ENCODE measurements at places on chromosomes 6 and 20.

GRCh38 chr20:63877755-63878470 is 12.8 kb downstream of the TPD52L2 start:
- DNase-seq = no peak

DNA sequence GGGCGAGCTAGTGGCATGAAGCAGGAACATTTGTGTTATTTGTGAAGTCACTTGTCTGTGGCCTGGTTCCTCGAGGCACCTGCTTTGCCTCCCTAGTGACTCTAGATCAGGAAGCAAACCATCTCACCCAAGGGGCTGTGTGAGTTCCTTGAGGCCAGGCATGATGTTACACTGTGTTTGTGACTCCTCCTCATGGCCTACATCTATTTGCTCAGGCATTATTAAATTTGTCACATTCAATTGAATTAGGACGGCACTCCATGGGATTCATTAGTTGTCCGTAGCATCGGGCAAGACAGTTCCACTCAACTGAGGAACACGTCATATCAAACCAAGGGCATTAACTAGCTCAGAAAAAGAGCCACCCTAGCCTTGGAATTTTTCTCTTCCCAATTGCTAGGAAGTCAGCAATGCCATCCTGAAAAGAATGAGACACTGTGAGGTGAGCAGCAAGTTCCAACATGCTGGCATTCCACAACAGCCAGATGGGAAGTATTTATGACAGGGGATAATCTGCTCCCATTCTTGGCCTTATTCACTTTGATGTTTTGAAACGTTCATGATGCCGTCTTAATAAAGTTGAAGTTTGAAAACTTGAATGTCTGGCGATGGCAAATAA is 17.2 kb downstream of the TMEM200A start:
- DNase-seq = peak; percentile 63

GRCh38 chr6:111231090-111231459 is 143.8 kb downstream of the SLC16A10 start:
- DNase-seq = no peak

- no peak for DNase-seq
Measured at GRCh38 chr6:3650959-3651697, 100.4 kb downstream of the PXDC1 start.

- no peak for DNase-seq
Measured at GRCh38 chr6:100599088-100599770, 134.5 kb upstream of the SIM1 start.

DNA sequence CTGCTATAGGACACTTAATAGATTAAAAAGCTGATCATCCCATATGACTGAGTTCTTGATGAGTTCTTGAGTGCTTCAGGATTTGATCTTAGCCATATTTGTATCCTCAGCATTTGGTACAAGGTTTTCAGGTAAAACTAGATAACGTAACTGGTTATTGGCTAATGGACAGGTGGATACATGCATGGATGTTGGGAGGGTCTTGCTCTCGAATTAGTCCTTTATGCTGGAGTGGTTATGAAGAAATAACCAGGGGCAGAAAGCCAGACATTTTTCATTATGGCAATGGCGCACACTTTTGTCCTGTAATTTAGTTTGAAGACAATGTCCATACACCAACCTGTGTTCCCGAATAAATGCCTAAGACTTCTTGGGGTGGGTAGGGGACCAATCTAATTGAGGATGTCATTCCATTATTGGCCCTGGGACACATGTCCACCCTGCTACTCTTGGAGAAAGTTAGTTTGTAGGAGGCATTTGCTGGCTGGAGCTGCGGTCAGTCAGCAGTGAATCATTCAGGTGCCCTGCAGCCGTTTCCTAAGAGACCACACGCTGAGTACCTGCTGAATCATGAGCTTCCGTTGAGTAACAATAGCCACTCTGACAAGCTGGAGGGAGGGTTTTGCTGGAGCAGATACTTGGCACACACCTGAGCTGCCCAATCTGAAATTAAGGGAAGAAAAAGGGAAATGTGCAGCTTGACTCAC is 194.4 kb downstream of the FOXA2 start:
- peak; percentile 98 for DNase-seq

GRCh38 chr6:149939909-149940671 is 1.7 kb upstream of the ULBP2 start:
- DNase-seq = no peak

GRCh38 chr6:110486756-110487155 is 10.3 kb upstream of the SLC22A16 start:
- DNase-seq = no peak

DNA sequence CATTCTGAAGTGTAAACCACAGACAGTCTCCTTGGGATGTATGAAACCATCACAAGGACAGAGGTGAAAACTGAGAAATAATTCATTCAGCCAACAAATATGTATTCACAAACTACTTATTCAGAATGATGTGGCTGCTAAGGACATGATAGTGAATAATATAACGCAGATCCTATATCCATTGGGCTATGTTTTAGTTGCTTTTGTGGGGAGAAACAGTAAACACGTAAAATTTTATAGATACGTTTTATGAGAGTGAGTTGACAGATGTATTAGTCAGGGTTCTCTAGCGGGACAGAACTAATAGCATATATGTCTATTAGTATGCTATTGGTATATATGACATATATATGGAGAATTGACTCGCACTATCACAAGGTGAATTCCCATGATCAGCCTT is 402.5 kb downstream of the RFPL4B start:
- DNase-seq = no peak

GRCh38 chr20:45433316-45433715 is 17.4 kb downstream of the PIGT start:
- DNase-seq = peak; percentile 10

GRCh38 chr6:53984163-53984562 is 127.1 kb upstream of the MLIP start:
- peak; percentile 96 for DNase-seq

GRCh38 chr6:90514496-90514895 is 72.4 kb downstream of the MAP3K7 start:
- no peak for DNase-seq

GRCh38 chr6:103720393-103720792 is 1139.3 kb downstream of the HACE1 start:
- DNase-seq = no peak

GRCh38 chr20:40679184-40679583 is 9.9 kb downstream of the MAFB start:
- DNase-seq = no peak

DNA sequence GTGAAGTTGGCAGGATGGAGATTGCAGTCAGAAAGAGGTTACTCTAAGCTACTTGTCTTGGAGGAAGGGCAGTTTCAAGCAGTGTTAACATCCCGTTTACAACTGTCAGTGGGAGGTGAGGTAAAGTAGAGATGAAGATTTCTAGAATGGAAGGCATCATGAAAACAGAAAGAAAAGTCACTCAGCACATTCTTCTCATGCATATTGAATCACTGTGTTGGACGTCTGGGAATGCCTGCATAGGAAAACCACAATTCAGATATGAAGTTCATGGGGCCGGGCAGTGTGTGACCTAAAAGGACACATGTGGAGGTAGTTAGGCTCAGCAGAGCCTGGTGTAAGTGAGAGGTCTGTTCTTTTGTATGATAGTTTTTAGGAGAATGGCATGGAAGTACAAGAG is 73.5 kb upstream of the LAMP5 start:
- DNase-seq = no peak

- DNase-seq = no peak
Measured at GRCh38 chr6:157497579-157497978, 116.6 kb downstream of the ZDHHC14 start.

GRCh38 chr6:84546427-84546914 is 217.9 kb downstream of the TBX18 start:
- no peak for DNase-seq

- DNase-seq = no peak
Measured at GRCh38 chr6:30832864-30833263, 51.5 kb upstream of the DDR1 start.

DNA sequence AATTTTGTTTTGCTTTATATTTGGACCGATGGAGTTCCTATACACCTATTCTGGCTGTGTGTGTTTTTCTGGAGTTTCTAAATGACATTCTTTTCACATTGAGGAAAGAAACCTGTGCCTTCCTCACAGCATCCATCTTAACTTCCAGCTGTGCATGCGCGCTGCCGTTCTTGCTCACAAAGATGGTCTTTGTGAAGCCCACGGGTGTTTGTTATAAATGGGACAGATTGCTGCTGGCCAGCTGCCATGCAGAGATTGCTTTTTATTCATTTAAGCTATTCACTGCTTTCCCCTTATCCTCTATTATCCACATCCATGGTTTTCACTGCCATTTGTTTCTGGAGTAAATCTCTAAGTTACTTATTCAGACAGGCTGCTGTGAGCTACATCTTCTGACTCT is 54.2 kb downstream of the SYNDIG1 start:
- DNase-seq = no peak

DNA sequence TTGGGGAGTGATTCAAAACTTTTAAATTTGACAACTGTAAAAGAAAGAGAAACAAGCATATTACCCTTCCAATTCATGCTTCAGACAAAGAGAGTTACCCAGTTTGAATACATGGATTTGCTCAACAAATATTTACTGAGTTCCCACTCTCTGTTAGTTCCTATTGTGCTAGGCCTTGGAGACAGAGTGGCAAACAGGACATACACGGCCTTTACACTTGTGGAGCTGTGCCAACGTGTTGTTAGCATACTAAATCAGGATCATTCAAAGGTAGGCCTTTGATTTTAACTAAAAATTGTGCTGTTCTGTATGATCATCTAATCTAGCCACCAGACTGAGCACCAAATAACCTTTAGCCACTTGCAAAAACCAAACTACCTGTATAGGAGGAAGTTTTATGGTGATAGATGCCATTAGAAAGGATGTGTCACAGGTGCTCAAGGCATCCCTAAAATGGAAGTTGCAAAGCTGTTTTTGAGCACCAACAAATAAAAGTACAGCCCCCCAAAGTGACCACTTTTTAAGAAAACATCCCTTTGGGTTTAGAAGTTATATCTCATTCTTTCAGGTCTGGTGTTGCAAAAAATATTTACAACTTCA is 84.5 kb downstream of the CHD6 start:
- no peak for DNase-seq

DNA sequence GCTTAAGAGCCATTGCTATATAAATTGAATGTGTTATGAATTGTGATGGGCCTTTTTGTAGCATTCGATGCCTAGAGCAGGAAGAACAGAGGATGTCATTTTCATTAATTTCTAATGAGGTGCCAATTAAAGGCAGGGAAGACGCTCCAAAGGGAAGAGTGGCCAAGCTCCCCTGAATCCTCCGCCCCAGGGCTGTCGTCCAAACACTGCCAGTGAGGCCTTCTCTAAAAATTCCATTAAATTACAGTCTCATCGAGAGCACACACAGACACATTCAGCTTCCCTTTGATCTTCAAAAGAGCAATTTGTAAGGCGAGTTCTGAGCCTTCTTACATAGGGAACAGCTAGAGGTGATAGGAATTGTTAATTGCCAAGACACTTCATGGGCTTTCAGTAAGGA is 300.0 kb downstream of the ZFAND3 start:
- no peak for DNase-seq

DNA sequence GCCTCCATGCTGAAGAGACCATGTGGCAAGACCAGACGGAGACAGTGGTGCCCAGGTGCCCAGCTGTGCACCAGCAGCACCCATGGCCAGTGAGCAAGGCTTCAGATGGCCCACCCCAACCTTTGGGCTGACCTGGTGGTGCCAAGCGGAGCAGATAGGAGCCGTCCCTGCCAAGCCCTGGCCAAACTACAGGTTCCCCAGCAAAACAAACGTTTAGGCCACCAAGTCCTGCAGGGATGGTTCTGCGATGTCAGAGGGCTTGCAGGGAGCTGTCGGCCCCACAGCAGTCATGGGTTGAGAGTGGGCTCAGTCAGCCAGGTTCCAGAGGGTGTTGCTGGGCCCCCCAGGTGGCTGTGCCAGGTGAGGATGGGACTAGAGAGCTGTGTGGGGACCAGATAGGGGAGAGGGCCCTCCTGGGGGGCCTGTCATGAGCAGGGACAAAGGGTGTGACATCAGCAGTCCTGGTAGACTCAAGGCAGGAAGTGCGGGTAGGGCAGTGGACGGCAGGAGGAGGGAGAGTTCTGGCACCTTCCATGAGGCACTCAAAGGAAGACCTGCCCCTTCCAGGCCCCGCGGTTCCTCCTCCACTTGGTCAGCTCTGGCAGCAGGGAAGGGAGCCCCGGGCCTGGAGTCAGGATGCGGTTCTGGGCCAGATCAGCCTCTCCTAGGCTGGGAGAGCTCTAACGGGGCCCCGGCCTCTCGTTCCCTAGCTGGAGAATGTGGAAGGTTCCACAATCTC is 342.4 kb downstream of the ZFAND3 start:
- no peak for DNase-seq

GRCh38 chr6:155472886-155473285 is 17.2 kb upstream of the NOX3 start:
- no peak for DNase-seq

- no peak for DNase-seq
Measured at GRCh38 chr6:19432966-19433498, 404.1 kb upstream of the ID4 start.

DNA sequence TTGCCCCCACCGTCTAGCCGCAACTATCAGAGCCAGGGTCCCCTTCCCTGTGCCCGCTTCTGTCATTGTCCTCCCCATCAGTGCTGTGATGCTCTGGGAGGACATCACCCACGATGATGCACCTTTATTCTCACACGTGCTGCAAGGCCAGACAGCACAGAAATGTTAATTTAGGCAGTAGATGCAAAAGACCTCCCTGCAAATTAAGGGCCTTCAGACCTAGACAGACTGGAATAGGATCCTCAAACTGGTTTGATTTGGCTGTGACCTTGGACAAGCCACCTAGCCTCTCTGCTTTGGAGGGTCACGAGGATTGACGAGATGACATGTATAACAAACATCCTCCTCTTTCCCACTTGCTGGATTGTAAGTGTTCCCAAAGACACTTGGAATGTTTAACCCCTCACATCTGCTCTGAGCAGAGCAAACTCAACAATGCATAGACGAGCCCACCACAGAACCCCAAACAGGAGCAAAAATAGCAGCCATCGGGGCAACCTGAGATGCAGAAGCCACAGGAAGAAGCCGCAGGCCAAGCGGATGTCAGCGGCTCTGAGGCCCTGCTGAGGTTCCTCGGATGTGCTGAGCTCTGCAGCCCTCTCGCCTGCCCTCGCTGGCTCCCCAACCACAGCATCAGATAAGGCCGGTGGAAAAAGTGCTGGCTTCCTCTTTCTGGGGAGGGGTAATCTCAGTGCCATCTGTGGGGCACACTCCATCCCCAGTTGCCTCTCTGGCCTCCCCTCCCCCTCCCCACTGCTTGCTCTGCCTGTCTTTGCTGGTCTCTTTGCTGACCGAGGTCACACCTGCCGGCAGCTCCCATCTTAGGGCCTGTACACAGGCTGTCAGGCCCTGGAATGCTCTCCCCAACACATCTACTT is 35.3 kb downstream of the TOX2 start:
- DNase-seq = no peak

DNA sequence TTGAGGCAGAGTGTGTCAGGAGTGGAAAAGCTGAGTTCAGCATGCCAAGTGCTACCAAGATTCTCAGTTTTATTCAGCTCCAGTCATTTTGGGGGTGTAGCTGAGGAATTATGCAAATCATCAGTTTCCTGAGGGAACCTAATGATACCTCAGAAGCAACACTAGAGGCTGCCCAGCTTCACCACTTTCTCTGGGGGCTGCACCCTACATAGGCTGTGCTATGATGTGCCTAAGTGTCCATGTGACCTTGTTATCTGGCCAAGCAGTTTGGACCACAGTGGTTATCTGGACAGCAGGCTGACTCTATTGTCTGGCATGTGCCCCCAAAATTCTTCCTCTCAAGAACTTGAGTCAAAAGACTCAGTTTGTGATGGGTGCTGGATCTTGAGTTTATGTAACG is 374.6 kb upstream of the SYNCRIP start:
- DNase-seq = no peak
